Mesangial cell (primary cell): ENCODE measurements at places on chromosomes 13 and 19. TPM values are rescaled to one million over a fixed set of nuclear protein-coding genes. Genes with fewer than 3 reads are reported as not detected.

Gene CHST8
- total RNA-seq: 0.16 TPM in 1 of 2 replicates, not detected in the other

Gene LAIR2
- total RNA-seq: not detected in 2 replicates

Gene SULT2A1
- not detected in 2 replicates for total RNA-seq

Gene NLRP11
- not detected in 2 replicates for total RNA-seq

Gene NCR1
- total RNA-seq: not detected in 2 replicates

Gene LYL1
- total RNA-seq: 2.9 and 6.4 TPM in 2 replicates

Gene LYPD5
- 0.13 and 0.33 TPM in 2 replicates for total RNA-seq

Gene MYPOP
- 3.6 and 5.5 TPM in 2 replicates for total RNA-seq

Gene FXYD3
- total RNA-seq: not detected in 2 replicates

Gene FXYD5
- 104 and 144 TPM in 2 replicates for total RNA-seq

Gene RBM26
- total RNA-seq: 10.6 and 14.2 TPM in 2 replicates

Gene POSTN
- total RNA-seq: 61.6 and 94.2 TPM in 2 replicates

Gene OR7D2
- total RNA-seq: 0.51 TPM in 1 of 2 replicates, not detected in the other
